Daoy (cell line): ENCODE measurements at places on chromosomes 16 and 17. TPM values are rescaled to one million over a fixed set of nuclear protein-coding genes. Genes with fewer than 3 reads are reported as not detected.

CDC6 gene
- total RNA-seq: 124 and 145 TPM in 2 replicates

CBLN1 gene
- total RNA-seq: 0.06 and 0.97 TPM in 2 replicates

SALL1 gene
- 0.48 and 0.57 TPM in 2 replicates for total RNA-seq

CDH11 gene
- total RNA-seq: 46.9 and 74.5 TPM in 2 replicates

TADA2A gene
- total RNA-seq: 9.6 and 14.0 TPM in 2 replicates

PRAC2 gene
- total RNA-seq: not detected in 2 replicates

KCNG4 gene
- not detected in 2 replicates for total RNA-seq

HAGH gene
- 23.5 and 28.2 TPM in 2 replicates for total RNA-seq

SOX9 gene
- total RNA-seq: 7.4 and 8.4 TPM in 2 replicates

FBXW10 gene
- 0.06 TPM in 1 of 2 replicates, not detected in the other for total RNA-seq

RGS9 gene
- total RNA-seq: 0.24 and 1.1 TPM in 2 replicates

LPO gene
- total RNA-seq: 0.06 TPM in 1 of 2 replicates, not detected in the other

ITGAL gene
- total RNA-seq: not detected in 2 replicates

NTN1 gene
- total RNA-seq: 6.8 and 7.1 TPM in 2 replicates

SOCS3 gene
- total RNA-seq: 25.3 and 27.9 TPM in 2 replicates

HIGD1B gene
- not detected in 2 replicates for total RNA-seq

SLC16A13 gene
- 0.34 TPM in 1 of 2 replicates, not detected in the other for total RNA-seq

SLC5A11 gene
- not detected in 2 replicates for total RNA-seq

PPL gene
- 0.06 and 0.27 TPM in 2 replicates for total RNA-seq

KRTAP3-2 gene
- total RNA-seq: not detected in 2 replicates

DOC2B gene
- total RNA-seq: 3.7 and 8.5 TPM in 2 replicates

ZNF768 gene
- total RNA-seq: 16.7 and 19.2 TPM in 2 replicates

CBX2 gene
- 15.2 and 18.3 TPM in 2 replicates for total RNA-seq

MYL11 gene
- not detected in 2 replicates for total RNA-seq

BEAN1 gene
- 0.21 TPM in 1 of 2 replicates, not detected in the other for total RNA-seq

MEIOB gene
- total RNA-seq: not detected in 2 replicates

KRT36 gene
- not detected in 2 replicates for total RNA-seq

MT1G gene
- 8.2 and 16.3 TPM in 2 replicates for total RNA-seq

KRT12 gene
- total RNA-seq: not detected in 2 replicates

CAMKK1 gene
- 9.6 and 14.4 TPM in 2 replicates for total RNA-seq
